Activated CD8-positive, alpha-beta memory T cell treated with anti-CD3 and anti-CD28 coated beads, Interleukin-2, amount 50 U/mL, for 48 hours (primary cell): ENCODE measurements at places on chromosomes 16 and 17.
A peak's percentile ranks its signal among the peaks of the same experiment; 100 is the strongest.

DNA sequence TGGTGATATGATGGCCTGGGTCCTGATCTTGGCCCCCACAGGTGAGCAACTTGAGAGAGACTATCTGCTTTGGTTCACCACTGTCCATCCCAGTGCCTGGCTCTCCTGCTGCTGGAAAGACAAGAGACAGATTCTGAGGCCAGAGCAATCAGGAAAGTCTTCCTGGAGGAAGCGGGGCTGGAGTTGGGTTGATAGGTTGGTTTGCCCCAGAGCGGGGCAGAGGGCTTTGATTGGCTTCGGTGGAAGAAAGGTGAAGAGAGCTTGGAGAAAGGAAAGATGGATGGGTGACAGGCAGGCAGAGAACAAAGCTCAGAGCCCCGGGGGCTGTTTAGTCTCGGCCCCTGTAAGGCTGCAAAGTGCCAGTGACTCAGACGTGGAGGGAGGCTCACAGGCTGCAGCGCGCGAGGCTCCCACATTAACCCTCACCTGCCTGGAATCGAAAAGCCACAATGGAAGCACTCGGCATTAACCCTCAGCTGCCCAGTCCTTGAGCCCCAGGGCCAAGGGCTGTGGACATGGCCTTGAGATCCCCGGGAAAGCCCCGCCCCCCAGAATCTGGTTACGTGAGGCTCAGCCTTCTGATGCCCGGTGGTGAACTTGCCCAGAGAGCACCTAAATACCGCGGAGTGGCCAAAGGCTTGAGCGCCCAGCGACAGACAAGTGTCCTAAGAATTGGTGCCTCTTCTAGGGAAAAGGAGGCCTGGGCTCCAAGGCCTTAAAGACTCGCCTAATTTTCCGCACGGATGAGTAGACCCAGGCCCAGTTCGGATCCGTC, 996 bp upstream of the CPNE2 start:
- DNase-seq = no peak

- no peak for DNase-seq
Measured at GRCh38 chr16:28288114-28288513, 4.2 kb upstream of the SBK1 start.

GRCh38 chr17:74512624-74513091, 18.6 kb downstream of the CD300LB start:
- DNase-seq = peak; percentile 68

- no peak for DNase-seq
Measured at GRCh38 chr16:86965840-86966550, 351.2 kb downstream of the C16orf95 start.

DNA sequence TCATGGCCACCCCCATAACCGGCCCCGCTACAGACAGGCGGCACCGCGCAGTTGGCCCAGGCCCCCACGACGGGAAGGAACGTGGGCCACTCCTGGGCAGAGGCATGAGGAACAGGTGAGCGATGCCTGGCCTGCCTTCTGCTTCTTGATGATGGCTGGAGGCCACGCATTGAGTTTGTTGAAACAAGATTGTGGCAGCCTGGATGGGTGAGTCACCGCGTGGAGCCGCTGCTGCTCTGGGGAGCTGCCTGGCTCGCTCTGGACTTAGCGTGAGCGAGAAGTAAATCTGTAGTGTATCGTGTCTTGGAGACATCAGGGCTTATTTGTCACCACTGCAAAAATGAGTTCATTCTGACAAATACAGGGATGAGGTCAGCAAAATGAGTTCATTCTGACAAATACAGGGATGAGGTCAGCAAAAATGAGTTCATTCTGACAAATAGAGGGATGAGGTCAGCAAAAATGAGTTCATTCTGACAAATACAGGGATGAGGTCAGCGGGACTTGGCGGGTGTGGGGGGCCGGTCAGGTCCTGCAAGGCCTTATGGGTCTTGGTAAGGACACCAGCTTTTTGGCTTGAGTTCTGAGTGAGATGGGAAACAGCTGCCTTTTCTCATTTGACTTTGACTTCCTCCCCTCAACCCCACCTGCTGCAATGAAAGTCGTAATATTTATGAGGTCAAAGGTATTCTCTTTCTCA, 93.0 kb downstream of the SEC14L1 start:
- peak; percentile 63 for DNase-seq

DNA sequence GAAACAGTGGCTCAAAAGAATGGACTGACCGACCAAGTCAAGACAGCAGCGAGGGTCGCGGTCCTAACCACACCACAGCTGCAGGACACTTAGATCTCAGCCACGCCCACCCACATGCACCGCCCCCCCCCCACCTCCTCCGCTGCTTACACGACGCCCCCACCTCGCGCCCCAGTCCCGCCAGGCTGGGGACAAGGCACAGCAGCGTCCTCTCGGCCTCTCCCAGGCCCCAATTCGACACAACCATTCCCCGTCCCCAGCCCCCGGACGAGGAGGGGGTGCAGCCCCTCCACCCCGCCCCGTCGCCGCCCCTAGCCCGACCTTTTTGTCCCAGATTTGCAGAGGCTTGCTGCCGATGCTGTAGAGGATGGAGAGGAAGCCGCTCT, 477 bp downstream of the CFAP20 start:
- DNase-seq = no peak

- no peak for DNase-seq
Measured at GRCh38 chr16:67105246-67105645, 4.5 kb upstream of the PHAF1 start.

DNA sequence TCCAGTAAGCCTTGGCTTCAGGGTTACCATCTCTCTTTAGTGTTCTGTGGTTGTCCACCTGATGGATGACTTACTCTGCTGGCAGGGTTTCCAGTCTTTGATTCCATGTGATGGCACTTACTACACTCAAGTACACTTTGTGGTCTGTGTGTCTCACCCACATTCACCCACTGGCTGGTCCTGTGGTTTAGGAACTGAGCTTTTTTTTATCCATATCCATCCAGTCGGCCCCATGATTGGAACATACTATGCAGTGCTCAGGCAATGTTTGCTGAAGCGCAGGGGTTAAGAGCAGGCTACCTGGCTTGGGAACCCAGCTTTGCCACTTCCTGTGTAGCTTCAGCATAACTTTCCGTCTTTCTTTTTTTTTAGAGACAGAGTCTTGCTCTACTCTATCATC, 2.8 kb upstream of the FUS start:
- DNase-seq = peak; percentile 70
